ENCODE measurements at places on chromosomes 5 and 9.

DNA sequence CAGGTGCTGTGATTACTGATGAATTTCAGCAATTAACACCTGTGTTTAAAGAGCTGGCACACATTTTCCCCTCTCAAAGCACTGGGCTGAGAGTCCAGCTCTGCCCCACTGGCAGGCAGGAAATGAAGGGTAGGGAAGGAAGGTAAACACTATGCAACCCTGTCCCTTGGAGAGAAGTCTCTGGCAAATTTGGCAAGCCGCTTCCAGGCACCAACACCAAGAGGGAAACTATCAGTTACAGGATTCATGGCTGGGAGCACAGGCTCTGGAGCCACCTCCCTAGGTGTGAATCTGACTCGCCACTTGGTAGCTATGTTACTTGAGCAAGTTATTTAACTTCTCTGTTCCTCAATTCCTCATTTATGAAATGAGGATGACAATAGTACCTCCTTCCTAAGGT is 3.3 kb downstream of the ANKS6 start:
- DNase-seq = no peak

GRCh38 chr5:124704594-124705284 is 41.7 kb downstream of the ZNF608 start:
- peak; percentile 36 for DNase-seq

DNA sequence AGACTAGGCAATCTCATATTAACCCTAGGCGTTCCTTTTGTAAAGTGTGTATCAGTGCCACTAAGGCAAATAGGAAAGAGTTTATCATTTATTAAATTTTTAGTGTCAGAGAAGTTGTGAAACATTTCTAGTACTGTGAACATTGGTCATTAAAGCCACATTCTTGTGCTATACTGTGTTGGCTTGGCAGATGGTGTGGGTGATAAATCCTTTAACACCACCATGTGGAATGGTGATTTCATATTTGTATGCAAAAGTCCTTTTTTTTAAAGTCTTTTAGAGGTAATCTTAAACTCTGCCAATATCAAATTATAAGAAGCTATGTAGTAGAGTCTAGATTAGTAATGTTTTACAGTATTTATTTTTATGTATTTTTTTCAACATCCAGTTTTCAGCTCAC is 18.1 kb downstream of the SLC12A2 start:
- DNase-seq = no peak

DNA sequence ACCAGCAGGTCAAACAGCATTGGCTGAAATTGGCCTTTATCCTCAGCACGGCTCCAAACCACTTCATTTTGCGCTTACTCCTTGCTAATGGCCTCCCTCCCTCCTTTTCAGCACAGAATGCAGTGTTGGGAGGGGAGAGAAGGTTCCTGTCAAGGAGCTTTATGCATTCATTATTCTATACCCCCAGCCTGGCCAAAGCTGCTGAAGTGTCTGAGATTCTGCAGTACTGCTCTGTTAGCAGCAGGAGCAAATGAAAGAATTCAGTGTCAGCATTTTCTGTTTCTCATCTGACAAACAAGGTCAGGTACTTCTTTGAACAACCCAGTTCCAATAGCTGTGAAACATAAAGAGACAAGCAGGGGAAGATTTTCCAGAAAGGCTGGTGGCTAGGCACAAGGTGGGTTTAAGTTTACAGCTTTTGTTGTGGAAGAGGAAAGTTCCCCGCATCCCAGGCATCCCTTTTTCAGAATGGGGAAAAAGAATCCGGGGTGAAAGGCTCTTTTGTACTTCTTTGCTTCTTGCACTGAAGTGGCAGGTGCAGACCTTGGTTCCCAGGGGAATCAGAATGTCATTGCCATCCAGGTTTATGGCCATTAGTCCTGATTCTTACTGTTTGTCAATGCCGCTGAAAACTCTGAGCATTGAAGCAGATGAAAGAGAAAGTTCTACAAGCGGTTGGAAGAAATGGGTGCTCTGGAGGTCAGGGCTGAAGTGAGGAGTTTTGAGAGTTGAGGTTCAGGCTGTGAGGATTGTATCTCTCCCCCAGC is 109.3 kb upstream of the APC start:
- no peak for DNase-seq

GRCh38 chr9:27447031-27447683 is 76.9 kb upstream of the IFNK start:
- DNase-seq = no peak

GRCh38 chr5:141514330-141515133 is 25.7 kb downstream of the PCDHGC5 start:
- DNase-seq = no peak

- DNase-seq = no peak
These were observed 430.5 kb upstream of the RORB start for GRCh38 chr9:74066605-74067004.
